ENCODE measurements at places on chromosomes 6 and 20.
A peak's percentile ranks its signal among the peaks of the same experiment; 100 is the strongest.

DNA sequence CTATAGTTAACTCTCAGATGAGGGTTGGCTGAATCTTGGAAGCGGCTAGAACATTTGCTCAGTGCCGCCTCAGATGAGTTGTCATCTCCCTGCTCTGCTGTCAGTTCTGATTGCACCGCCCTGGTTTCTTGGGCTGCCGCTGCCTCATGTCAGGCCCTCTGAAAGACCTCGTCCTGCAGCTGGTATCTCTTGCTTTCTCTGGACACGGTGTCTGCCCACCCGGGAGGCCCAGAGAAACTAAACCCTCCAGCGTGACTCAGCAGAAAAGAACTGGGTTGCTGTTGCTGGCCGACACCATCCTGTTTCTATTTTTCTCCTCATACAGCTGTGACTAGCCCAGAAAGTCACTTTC lies 355.4 kb downstream of the CD83 start:
- DNase-seq: peak; percentile 24

DNA sequence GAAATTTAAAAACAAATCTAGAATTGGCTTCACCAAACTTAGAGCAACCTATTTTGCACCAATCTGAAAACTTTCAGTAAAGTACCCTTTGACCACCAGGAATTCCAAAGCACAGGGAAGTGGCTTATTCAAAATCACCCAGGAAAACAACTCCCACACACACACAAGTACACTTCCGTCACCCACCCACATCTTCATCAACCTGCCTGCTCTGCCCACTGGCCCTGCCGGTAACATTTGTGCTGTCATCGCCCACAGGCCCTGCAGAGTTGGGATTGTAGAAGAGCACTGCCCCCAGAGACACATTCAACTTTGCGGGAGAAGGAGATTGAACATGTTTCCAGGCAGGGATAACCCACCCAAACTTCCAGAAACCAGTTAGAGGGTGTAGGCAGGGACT lies 19.3 kb upstream of the SCML4 start:
- DNase-seq: no peak

- no peak for DNase-seq
These were observed 172.3 kb downstream of the ERMARD start for GRCh38 chr6:169923468-169924464.

- DNase-seq: no peak
These were observed 11.5 kb downstream of the ITPR3 start for GRCh38 chr6:33632558-33633039.

DNA sequence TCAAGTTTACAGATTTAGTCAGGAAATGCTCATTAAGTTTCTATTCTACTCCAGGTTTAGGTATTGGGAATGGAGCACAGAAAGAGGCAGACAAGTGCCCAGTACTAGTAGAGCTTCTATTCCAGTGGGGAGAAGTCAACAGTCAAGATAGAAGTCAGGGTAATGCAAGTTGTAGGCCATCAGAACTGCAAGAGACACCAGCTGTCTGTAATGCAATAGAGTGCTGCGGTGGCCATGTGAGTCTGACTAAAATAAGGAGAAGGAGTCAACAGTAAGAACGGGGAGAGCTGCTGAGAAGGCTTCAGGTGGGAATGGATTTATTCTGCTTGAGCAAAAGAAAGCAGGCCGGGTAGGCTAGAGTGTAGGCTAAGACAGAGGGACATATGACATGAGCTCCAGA lies 515.0 kb downstream of the QKI start:
- DNase-seq: no peak

GRCh38 chr20:38423541-38423940 lies 11.6 kb downstream of the SNHG17 start:
- DNase-seq: no peak

DNA sequence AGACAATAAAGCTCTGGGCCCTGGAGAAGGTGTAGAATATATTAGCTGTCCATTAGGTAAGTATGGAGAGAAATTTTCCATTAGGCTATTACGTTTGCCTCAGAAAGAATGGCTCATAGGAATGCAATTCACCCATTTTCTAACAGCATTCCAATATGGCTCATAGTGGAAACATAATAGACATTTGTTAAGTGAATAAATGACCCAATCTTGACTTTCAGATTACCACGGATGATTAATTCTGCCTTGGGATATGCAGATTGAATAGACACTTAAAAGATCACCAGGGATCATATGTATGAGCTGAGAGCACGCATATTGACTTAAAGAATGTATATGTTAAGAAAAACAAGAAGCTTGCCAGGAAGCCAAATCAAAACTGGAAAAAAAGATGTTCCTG lies 209.1 kb upstream of the CDYL start:
- DNase-seq: no peak

DNA sequence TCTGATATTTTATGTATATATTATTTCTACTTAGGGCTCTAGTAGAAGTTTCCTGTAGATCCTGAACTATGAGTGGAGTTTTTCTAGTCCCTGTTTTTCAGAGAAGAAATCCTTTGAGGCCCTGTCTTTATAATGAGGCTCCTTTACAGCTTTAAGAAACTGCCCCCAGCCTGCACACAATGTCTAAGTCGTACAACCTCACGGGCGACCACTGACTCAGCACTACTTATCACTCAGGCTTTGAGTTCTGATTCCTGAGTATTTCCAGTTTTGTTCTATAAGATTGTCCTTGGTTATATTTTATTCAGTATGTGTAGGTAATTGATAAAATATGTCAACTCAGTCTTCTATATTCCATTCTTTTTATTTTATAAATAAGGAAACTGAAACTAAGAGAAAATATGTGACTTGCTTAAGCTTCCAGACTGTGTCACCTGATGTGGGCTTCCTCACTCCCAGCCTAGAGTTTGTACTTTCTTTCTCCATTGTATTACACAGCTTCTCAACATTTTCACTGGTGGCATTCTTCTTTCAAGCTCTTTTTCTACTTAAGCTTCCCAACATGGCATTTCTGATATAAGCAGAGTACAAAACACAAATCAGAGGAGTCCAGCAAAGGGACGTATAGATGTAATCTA lies 167.0 kb downstream of the TBX18 start:
- DNase-seq: no peak

- no peak for DNase-seq
These were observed 1.2 kb downstream of the MYB start for GRCh38 chr6:135182071-135183001.

GRCh38 chr6:169376458-169376857 lies 122.8 kb upstream of the THBS2 start:
- DNase-seq: no peak

GRCh38 chr6:122790423-122791309 lies 1.6 kb downstream of the SMPDL3A start:
- DNase-seq: no peak

DNA sequence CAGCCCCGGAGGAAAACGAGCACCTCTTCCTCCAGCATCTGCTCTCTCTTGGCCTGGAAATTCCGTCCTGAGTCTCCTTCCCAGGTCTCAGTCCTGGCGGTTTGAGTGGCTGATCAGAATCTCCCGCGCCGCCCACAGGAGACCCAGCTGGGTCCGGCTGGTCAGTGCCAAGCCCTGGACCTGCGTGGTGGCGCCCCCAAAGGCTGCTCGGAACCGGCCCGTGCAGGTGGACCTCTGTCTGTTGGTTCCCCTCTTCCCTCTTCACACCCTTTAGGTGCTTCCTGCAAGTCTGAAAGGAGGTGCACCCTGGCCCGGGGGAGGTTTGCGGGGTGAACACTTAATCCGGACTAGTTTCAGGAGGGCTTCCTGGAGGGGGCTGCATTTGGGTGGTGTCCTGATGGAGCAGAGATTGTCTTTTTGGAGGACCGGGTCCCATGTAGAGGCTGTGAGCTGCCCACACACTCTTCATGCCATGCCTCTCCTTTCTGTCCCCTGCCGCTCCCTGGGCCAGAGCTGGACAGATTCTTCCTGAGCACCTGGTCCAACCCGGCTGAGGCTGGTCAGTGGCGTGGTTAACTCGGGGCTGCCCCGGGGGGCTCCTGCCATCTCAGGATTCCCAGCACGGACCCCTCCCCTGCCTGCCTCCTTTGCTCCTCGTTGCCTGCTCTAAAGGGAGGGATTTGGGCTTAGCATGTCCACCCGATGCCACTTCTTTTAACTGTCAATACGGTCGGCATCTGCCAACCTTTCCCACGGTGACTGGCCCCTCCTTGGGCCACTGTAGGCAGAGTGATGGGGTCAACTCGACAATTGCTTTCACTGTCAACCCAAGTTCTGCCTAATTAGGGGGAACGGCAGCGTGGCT lies 16.5 kb upstream of the BHLHE23 start:
- no peak for DNase-seq

GRCh38 chr6:72711731-72712130 lies 89.9 kb downstream of the KCNQ5 start:
- no peak for DNase-seq

DNA sequence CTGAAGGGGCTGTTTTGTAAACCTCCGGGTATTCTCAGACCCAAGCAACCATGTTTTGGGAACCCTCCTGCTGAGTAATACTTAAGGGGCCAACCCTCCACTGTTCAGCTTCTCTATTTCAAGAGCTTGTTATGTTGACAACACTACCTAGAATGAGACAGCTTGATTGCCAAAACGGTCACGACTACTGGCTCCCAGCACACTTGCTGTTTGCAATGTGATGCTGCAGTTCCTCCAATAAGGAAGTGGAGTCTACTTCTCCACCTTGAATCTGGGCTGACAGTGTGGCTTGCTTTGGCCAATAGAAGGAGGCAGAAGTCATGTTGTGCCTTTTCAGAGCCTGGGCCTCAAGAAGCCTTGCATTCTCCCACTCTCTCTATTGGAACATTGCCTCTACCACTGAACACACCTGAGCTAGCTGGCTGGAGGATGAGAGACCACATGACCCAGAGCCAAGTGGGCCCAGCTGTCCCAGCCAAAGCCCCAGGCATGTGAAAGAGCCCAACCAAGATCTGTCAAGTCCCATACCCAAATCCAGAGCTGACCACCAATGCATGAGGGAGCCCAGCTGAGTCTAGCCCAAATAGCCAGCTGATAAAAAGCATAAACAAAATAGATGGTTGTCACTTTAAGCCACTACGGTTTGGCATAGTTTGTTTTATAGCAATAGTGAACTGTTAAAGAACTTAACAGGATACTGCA lies 108.0 kb downstream of the PRND start:
- no peak for DNase-seq

GRCh38 chr6:109894181-109894580 lies 83.9 kb upstream of the GPR6 start:
- DNase-seq: no peak

- DNase-seq: no peak
These were observed 49.9 kb upstream of the FAM184A start for GRCh38 chr6:119128252-119128912.

- DNase-seq: no peak
These were observed 138.8 kb upstream of the C6orf118 start for GRCh38 chr6:165448210-165448609.

DNA sequence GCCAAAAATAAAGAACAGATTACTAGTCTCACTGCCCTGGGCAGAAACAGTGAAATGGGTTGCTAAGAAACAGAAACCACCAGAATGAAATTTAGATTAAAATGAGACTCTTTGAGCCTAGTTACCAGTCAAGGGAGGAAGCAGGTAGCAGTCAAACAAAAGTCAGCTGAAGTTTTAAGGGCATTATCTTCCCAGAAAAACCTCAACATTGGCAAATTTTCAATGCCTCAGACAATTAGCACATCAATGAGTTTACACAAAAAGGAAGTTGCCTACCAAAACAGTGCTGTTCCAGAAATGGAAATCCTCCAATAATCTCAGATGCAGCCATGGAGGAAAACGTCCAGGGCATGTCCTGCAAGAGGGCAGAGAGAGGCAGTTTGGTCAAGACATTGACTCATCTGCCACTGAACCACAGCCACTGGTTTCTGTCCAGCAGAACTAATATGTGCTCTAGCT lies 399.7 kb upstream of the ADGRB3 start:
- DNase-seq: no peak

DNA sequence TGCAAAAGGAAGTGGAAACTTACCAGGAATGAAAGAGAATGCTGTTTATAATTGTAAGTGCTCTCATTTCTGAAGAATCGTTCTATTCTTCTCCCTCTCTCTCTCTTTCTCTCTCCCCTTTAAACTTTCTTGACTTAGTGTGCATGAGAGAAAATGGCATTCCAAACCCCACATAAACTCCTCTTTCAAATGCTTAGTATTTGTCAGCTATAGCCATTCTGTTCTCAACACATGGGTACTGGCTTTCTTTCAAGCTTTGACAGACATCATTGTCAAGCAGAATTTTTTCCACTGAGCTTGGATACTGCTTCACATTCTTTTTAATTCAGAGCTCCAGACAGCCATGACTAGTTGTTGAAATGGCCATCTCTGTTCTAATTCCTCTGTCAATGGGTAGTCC lies 51.1 kb upstream of the PREP start:
- DNase-seq: no peak

DNA sequence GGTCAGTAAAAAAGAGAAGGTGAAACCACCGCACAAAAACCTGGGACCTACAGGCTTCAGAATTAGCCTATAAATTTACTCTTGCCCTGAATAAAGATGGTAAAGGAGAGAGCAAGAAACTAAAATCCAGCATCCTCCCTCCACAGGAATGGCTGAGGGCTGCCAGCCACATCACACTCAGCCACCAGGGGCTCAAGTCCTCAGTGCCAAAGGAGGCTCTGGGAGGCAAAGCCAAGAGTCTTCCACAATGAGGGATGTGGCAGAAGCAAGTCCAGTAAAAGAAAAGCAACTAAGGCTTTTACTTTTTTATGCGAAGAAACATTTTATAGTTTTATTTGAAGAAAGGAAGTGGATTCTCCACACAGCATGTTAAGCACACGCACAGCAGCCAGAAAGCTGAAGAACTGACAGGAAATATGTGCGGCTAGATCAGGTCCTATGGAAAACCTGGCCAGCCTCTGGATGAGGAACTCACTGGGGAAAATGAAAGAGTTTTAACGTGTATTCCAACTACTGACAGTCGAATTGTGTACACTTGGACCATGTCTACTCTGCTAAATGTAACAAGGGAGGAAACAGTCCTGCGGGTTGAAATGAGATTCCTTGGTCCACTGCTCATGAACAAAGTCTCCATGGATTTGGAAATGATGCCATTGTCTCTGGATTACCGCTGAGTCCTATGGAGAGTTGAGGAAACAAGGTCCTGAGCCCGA lies 219.4 kb upstream of the SSTR4 start:
- no peak for DNase-seq
